ENCODE measurements at places on chromosomes 1 and 21.

- no peak for DNase-seq
Measured at GRCh38 chr1:100122177-100122576, 10.6 kb downstream of the SASS6 start.

DNA sequence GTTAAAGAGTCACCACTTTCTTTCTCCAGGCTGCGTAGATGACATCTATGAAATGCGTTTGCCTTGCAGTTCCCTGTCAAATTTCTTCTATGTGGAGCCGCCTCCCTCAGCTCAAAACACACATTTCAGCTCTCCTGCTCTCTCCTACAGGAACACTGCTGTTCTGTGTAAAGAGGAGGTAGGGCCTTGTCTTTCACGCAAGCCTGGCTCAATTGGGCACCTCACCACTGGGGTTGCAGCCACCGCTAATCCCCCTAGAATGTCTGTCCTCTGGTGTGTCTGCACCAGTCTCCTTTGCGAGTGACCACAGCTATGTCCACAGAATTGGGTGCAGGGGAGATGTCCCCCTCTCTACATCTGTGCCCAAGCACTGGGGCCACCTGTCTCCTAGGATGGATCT, 31.8 kb upstream of the CFHR4 start:
- no peak for DNase-seq

DNA sequence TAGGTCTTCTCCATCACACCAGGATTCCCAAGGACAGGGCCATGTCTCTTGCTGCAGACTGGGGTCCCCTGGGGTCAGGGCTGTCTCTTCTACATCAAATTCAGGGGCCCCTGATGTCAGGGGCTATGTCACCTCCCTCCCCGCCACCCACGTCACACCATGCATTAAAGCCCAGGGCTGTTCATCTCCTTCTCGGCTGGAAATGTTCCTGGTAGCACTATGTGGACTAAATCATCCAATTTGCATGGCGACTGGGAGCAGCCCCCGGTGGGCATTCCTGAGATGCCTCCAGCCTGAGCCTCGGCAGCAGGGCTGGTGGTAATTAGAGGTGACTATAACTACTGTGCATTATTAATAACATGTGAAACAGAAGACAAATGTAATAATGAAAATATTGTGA, 151.7 kb upstream of the HMGB4 start:
- no peak for DNase-seq

- no peak for DNase-seq
Measured at GRCh38 chr1:187276677-187277076, 447.9 kb downstream of the PLA2G4A start.

GRCh38 chr1:202710070-202711045, at the start of gene SYT2:
SYT2 (minus strand) TSS chr1:202710454; CDS start chr1:202605772, 104,682 bp downstream.
- peak; percentile 79 for DNase-seq

DNA sequence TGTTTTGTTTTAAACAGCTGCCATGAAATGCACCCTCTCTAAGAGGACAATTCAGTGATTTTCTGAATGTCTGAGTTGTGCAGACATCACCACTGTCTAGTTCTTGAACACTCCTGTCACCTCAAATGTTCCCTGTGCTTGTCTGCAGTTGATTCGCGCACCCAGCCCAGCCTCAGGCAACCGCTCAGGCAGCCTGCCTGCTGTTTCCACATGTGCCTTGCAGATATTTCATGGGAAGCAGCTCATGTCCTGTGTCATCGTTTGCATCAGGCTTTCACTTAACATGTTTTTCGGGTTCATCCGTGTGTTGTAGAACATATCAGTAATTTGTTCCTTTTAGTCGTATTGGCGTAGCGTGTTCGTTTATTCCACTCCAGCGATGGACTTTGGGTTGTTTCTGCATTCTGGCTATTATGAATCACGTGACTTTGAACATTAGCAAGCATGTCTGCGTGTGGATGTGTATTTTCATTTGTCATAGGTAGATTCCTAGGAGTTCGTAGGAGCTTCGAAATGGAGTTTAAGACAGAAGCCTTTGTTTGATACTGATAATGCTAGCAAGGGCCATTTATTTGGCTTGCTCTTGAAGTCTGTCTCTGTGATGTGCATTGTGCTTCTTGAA, 12.1 kb downstream of the ADARB1 start:
- DNase-seq: no peak

DNA sequence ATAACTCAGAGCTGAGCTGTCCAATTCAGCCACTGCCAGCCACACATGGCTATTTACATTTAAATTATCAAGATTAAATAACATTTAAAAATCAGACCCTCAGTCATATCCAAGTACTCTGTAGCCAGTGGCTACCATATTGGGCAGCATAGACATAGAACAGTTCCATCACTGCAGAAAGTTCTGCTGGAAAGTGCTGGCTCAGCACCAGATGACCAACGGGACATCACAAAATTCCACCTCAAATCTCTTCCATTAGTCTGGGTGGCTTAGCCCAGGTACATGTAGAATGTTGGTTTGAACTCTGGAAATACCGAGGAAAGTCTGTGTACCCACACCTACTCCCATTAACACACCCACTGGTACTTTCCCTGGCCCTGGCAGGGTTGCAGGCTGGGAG, 129.3 kb downstream of the ZSCAN20 start:
- no peak for DNase-seq

- no peak for DNase-seq
Measured at GRCh38 chr21:16538936-16539440, 809.2 kb downstream of the USP25 start.

- no peak for DNase-seq
Measured at GRCh38 chr1:43547538-43548072, 16.9 kb downstream of the PTPRF start.

DNA sequence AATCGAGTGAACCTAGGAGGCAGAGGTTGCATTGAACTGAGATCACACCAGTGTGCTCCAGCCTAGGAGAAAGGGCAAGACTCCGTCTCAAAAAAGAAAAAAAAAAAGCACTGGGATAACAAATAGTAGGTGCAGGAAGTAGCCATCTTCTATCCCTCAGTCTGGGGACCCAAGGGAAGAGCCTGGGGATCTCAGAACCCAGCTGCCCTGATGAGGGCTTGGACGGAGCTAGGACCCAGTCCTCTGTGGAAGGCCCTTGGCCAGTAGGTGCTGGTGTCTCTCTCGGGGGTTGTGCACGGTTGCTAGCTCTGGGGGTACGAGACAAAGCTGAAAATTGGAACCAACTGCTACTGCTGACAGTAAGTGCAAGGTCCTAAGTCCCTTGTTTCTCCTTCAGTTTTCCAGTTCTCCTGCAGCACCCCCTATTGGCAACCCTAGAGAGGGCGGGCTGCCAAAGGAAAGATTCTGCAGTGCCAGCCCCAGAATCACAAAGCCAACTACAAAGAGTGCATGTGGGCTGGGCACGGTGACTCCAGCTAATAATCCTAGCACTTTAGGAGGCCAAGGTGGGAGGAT, 57.6 kb upstream of the KIF1B start:
- no peak for DNase-seq

DNA sequence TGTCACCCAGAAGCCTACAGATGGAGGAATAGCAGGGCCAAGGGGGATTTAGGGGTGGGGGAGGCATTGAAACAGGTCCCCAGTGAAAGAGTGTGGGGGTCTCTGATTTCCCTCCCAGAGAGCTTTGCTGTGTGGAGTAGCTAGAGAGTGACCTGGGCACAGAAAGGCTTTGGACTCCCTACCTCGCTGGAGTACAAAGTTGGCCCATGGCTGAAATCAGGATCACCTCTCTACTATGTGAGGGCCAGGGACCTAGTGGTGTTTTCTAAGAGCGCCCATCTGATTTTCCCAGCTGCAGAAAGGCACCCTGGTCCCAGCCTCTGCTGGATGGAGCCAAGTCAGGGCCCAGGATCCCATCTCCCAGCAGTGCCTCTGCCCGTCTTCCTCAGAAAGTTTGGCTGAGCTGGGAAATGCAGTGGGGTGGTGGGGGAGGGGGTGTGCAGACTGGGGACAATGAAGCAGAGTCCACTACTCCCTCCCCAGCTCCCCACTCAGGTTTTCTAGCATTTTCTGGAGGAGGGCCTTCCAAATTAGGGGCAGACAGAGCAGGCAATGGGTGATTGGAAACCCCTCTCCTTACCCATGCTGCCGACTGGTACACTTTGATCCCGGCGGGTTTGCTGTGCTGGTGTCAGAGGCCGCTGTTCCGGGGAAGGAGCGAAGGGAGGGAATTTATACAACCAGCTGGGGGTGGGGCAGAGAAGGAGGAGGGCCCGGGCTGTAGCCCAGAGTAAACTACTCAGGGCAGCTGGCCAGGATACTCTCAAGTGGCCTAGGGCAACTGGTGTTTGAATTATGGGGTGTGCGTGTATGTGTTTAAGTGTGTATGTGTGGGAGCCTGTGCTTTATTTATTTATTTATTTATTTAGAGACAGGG, at the start of gene SELENBP1:
SELENBP1 (minus strand) TSS at position 648 of the 877 bp plus-strand sequence; CDS start at position 584, 64 bp downstream.
- peak; percentile 34 for DNase-seq

- DNase-seq: no peak
Measured at GRCh38 chr1:246198115-246198816, 308.8 kb downstream of the SMYD3 start.

- DNase-seq: no peak
Measured at GRCh38 chr1:158078569-158079080, 85.2 kb downstream of the KIRREL1 start.

DNA sequence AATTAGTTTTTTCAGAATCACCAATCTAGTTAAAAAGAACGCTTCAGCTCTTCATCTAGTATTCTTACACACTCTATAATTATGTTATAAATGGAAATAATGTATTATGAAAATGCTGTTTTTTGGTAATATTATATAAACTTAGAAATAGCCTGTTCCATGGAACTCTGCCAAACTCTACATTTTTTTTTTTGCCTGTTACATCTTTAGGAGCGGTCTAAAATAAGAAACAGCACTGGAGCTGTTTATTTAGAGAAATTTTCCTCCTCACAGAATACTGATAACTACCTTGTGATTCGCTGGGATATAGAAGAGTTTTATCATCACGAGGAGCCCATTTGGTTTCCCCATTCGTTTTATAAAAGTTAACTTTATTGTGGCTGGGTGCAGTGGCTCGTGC, 58.5 kb downstream of the PKN2 start:
- DNase-seq: no peak

DNA sequence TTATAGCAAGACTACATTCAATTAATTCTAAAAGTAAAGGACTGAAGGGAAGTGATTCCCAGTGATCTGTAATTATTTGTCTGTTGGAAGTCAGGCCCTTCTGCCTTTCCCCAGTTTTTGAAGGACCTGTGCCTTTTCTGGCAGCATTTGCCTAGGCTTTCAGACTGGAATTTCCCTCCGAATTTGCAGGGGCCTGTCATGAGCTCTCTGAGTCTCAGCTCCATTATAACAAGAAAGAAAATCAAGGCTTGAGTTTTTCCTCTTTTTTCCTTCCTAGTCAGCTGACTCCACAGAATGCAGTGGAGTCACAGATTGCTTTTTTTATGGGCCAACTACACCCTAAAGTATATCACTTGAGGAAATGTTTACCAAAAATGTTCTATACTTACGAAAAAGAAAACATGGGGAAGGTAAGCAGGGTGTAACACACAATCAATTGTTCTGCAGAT, 1.1 kb downstream of the NR5A2 start:
- DNase-seq: no peak

DNA sequence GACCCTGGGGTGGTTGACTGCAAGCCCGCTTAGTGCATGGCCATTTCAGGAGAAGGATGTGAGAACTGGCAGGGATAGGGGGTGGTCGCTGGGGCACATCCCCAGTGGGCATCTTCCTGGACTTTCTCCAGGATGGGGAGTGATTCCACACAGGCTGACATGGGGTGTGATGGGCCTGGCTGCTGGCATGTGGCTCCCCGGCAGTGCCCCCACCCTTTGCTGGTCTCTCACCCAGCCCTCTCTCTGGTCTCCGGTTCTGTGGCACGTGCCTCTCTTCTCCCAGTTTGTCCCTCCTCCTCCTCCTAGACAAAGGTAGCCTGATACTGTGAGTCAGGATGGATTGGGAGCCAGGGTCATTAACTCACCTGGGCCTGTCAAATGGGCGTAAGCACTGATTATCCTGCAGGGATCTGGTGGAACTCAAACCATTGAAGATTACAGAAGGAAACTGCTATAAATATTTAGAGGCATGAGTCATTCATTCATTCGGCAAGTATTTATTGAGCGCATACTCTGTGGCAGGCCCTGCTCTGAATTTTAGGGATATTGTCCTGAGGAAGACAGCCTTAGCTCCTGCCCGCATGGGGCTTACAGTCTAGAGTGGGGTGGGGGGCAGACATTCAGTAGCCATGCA, 23.6 kb upstream of the EPS8L3 start:
- DNase-seq: no peak

DNA sequence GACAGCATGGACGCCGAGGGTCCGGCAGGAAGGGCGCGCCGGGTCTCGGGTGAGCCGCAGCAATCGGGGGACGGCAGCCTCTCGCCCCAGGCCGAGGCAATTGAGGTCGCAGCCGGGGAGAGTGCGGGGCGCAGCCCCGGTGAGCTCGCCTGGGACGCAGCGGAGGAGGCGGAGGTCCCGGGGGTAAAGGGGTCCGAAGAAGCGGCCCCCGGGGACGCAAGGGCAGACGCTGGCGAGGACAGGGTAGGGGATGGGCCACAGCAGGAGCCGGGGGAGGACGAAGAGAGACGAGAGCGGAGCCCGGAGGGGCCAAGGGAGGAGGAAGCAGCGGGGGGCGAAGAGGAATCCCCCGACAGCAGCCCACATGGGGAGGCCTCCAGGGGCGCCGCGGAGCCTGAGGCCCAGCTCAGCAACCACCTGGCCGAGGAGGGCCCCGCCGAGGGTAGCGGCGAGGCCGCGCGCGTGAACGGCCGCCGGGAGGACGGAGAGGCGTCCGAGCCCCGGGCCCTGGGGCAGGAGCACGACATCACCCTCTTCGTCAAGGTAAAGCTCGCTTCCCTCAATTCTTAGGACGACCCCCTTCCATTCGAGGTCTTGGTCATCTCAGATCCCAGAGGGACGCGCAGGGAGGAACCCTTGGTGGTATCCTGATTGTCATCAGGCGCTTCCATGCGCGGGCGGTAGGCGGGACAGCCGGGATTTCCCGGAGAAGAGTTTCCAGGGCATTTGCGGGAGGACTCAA, 1.6 kb downstream of the CLIC6 start:
- peak; percentile 42 for DNase-seq

GRCh38 chr1:245986404-245987218, 520.5 kb downstream of the SMYD3 start:
- DNase-seq: no peak

- no peak for DNase-seq
Measured at GRCh38 chr1:167747988-167748387, 26.2 kb downstream of the MPZL1 start.

- DNase-seq: no peak
Measured at GRCh38 chr1:179925922-179926849, 28.4 kb upstream of the CEP350 start.

DNA sequence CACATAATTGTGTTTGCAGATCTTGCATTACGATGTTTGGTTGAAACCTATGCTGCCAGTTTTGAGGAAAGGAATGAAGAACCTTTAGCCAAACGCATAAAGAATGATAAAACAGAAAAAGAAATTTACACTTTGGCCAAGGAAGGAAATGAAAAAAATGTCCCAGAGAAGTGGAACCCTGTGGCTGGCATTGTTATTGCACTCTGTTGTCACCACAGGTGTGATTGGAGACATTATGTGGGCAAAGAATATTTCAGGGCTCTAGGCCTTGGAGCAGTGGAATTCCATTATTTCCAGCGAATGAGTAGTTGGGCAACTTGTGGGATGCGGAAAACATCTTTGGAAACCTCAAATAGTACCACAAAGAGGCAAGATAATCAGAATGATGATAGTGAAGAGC, 14.9 kb downstream of the TRMT13 start:
- DNase-seq: no peak
